ENCODE measurements at places on chromosomes 4 and X. TPM values are rescaled to one million over a fixed set of nuclear protein-coding genes. Genes with fewer than 3 reads are reported as not detected.

GRCh38 chrX:91081873-91082272, 352.8 kb upstream of the PABPC5 start:
- H3K27me3 ChIP-seq = no peaks in the 10 kb centered on the region
- no peak for DNase-seq
- H3K4me3 ChIP-seq = no peak overlapping the region

DNA sequence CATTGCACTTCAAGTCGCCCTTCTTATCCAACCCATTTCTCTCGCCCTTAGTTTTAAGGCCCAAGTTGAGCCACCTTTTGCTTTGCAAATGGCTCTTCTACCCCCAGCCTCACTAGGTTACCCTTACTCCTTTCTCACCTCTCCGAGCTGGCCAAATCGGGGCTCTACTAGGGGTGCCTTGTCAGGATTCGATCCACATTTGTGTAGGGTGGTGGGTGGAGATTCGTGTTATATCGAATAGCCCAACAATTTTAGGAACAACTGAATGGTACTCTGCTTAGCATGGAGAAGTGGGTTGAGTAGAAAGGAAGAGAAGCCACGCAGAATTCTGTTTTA, 3.5 kb downstream of the SLIT2 start:
- H3K4me1 ChIP-seq = peaks cover 33% of the 10 kb centered on the region
- no peaks in the 10 kb centered on the region for H3K36me3 ChIP-seq
- peak overlapping the region; percentile 60 for H3K4me3 ChIP-seq
- no peak overlapping the region for H3K27ac ChIP-seq

DNA sequence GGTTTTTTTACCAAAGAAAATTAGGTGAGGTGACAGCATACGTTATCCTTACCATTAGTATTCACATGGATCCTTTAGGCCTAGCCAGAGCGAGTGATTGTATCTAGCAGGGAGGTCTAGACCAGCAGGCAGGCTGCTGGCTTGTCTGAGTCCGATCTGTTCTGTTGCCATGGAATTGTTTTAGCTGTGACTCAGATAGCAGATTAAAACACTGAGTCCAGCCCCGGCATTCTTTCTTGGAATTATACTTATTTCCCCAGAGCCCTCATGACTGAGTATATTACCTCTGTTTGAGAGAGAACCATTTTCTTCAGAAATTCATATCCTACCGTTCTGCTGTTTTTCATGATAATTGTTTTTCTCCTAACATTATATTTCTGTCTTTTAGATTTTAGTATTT, 37.4 kb downstream of the OCRL start:
- no peaks in the 10 kb centered on the region for H3K36me3 ChIP-seq
- no peak for DNase-seq
- H3K27ac ChIP-seq = no peak overlapping the region
- H3K4me3 ChIP-seq = no peak overlapping the region

DNA sequence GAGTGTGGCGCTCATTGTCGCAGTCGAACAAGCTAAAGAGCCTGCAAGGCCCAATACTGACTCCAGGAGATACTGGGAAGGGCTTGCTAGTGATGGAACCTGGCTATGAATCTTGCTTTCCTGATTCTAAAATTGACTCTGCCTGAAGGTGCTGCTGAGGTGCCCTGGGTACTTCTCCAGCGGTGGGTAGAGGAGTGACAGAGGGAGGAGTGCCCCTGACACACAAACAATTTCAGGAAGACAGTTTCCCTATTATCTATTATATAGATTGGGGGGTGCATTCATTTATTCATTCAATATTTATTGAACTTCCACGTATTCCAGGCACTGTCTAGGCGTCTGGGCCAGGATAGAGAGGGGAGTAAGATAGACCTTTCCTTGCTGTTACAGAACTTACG, 339.2 kb upstream of the GATB start:
- peaks cover 33% of the 10 kb centered on the region for H3K4me1 ChIP-seq
- peak overlapping the region; percentile 28 for H3K27ac ChIP-seq
- no peak for DNase-seq
- no peak overlapping the region for H3K4me3 ChIP-seq

DNA sequence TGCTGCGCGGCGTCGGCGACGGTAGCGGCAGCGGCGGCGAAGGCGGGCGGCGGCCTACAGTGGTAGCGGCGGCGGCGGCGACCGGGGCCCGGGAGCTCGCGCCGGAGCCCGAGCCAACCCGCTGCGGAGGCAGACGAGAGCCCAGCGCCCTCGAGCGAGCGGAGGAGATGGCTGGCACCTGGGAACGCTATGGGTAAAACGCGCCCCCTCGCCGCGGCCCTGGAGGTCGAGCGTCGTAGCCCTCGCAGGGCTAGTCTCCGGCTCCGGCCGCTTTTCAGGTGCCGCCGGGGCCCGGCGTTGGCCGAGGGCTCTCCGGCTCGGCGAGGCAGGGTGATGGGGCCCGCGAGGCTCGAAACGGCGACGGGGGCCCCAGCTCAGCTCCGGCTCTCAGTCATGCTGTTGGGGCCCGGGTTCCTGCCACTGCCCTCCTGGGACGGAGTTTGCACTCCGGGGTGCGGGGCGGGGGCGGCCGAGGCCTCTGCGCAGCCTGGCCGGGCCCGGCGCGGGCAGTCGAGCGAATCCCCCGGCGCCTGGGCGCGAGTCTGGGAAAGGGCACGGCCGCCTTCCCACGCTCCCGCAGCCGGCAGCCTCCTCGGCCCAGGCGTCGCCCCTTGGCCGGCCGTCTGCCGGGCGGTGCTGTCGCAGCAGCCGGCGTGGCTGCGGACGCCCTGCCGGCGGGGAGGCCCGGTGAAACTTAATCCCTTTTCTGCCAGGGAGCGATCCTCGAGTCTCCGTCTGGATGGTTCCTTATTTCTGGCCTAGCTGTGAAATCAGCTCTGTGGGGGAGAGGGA, 768 bp downstream of the MID2 start:
- no peaks in the 10 kb centered on the region for H3K27me3 ChIP-seq
- H3K36me3 ChIP-seq = no peaks in the 10 kb centered on the region
- peak overlapping the region; percentile 32 for H3K4me3 ChIP-seq
- peak overlapping the region; percentile 88 for H3K27ac ChIP-seq
- H3K4me1 ChIP-seq = peaks cover 6% of the 10 kb centered on the region
- peak; percentile 30 for DNase-seq

- no peaks in the 10 kb centered on the region for H3K4me1 ChIP-seq
- no peak overlapping the region for H3K4me3 ChIP-seq
- no peak overlapping the region for H3K27ac ChIP-seq
These were observed 536.8 kb upstream of the FTHL17 start for GRCh38 chrX:31608638-31609037.

The H2BW2 gene
- not detected for total RNA-seq

- H3K27ac ChIP-seq = no peak overlapping the region
- H3K4me3 ChIP-seq = no peak overlapping the region
- no peaks in the 10 kb centered on the region for H3K4me1 ChIP-seq
- no peak for DNase-seq
- H3K27me3 ChIP-seq = no peaks in the 10 kb centered on the region
- H3K36me3 ChIP-seq = no peaks in the 10 kb centered on the region
These were observed 485.5 kb downstream of the TRAM1L1 start for GRCh38 chr4:116599859-116600258.

GRCh38 chr4:34953145-34953799, 1291.0 kb downstream of the ARAP2 start:
- H3K4me3 ChIP-seq = no peak overlapping the region
- H3K36me3 ChIP-seq = no peaks in the 10 kb centered on the region
- no peak overlapping the region for H3K27ac ChIP-seq
- DNase-seq = no peak
- H3K27me3 ChIP-seq = no peaks in the 10 kb centered on the region

DNA sequence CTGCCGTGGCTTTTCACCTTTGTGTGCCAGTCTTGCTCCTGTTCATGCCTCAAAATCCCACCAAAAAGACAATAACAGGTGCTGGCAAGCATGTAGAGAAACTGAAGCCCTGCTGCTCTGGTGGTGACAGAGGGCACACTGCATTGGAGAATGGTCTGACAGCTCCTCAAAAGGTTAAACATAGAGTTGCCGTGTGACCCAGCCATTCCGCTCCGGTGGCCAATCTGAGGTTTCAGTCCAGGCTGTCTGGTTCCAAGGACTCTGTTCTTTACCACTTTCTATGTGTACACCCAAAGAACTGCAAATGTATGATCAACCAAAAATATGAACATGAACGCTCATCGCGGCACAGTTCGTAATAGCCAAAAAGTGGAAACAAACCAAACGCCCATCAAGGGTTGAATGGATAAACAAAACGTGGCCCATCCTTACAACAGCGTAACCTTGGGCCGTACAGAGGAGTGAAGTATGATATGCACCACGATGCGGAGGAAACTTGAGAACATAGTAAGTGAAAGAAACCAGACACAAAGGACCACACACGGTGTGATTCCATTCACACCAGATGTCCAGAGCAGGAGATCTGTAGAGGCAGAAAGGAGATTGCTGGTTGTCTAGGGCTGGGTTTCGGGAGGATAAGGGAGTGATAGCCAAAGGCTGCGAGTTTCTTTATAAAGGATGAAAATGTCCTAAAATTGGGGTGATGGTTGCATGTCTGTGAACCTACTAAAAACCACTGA, 33.6 kb upstream of the WFS1 start:
- DNase-seq = no peak
- H3K27me3 ChIP-seq = no peaks in the 10 kb centered on the region
- H3K4me1 ChIP-seq = no peaks in the 10 kb centered on the region
- no peak overlapping the region for H3K4me3 ChIP-seq
- H3K27ac ChIP-seq = no peak overlapping the region

The KIF4A gene
- 0.73 TPM for total RNA-seq

The NKX6-1 gene
- total RNA-seq = not detected

DNA sequence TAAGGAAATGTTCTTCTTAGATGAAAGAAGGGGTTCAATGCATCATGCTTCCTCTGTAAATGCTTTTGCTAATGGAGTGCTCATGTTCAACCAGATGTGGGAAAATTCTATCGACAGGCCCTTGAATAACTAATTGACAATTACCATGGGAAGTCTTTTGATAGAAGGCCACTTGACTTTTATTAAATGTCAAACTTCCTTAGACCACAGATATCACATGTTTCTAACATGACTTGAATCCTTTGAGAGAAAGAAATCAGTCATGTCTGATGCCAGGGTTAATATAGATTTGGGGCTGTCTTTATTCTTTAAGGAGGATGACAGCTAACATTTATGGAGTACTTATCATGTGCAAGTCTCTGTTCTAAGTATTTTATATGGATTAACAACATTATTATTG, 280.1 kb downstream of the DCHS2 start:
- no peak overlapping the region for H3K4me3 ChIP-seq
- no peak overlapping the region for H3K27ac ChIP-seq
- no peaks in the 10 kb centered on the region for H3K36me3 ChIP-seq
- DNase-seq = no peak
- no peaks in the 10 kb centered on the region for H3K27me3 ChIP-seq

The TLR10 gene
- not detected for total RNA-seq

DNA sequence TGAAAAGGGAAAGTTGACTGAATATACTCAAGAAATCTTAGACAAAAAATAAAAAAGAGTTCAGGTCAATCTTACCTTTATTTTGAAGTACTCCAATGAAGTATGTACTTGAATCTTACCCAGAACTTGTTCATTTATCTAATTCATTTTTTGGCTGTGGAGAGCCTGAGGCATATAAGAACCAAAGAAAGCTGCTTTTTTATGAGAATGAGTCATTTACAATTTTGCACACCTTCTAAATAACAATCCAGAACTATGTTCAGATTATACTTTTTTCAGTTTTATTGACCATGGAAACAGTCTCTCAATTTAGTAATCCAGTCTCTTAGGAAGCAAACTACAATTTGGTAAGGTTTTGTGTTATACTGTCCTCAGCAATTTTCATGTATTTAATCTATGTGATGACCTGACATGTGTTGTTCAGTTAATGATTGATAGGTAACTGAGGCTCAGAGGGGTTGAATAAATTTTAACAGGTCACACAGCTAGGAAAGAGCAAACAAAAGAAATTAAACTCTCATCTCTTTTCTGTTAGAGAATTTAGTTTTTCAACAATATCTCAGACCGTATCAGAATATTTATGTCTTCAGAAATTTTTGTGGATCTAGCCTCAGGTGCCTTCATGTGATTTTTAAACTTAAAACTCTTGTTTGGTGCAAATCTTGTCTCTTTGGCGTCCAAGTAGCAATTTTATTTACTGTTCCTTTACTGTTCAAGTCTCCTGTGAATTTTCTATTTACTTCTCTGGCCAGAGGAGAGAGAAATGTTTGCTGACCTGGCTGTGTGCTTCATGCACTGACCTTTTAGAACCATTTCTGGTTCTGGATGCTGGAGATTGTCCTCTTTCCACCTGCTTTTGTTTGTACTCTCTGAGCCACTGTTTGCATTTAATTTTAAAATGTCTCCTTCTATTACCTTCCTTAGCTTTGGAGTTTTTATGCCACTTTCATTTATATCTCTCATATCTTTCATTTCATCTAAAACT, 1453.4 kb downstream of the STIM2 start:
- DNase-seq = no peak
- no peaks in the 10 kb centered on the region for H3K27me3 ChIP-seq
- H3K36me3 ChIP-seq = no peaks in the 10 kb centered on the region
- H3K4me3 ChIP-seq = no peak overlapping the region
- no peaks in the 10 kb centered on the region for H3K4me1 ChIP-seq
- H3K27ac ChIP-seq = no peak overlapping the region

DNA sequence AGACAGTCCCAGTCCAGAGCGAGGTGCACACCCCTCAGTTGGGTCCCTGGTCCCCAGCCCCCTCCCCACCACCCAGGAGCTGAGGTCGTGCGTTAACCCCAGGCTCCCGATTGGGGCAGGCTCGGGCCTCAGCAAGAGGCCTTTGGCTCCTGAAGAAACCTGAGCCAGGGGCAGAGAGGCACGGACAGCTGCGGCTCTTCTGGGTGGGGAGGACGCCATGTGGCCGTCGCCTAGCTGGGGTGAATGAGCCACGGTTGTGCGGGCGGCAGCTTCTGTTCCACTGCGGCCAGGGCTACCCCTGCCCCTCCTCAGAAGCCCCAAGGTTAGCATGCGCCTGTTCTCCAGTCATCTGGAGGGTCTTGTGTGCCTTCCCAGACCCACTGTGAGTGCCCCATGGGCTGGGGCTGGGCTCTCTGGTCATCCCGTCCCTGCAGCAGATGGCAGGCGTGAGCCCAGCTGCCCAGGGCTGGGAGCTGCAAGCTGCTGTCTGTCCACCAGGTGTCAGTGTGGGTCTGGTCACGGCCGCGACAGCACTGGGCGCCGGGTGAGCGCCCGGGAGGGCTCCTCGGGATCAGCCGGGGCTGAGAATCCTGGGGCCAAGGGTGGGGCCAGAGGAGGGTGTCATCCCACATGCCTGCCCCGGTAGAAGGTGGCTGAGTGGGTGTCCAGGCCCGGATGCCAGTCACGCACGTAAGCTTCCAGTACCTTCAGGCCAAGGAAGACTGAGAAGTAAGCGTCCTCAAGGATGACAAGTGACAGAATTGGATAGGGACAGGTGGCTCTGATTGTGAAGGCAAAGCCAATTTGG, 21.9 kb downstream of the ATP2B3 start:
- H3K4me1 ChIP-seq = no peaks in the 10 kb centered on the region
- peak; percentile 66 for DNase-seq
- H3K36me3 ChIP-seq = no peaks in the 10 kb centered on the region
- H3K27ac ChIP-seq = no peak overlapping the region
- H3K27me3 ChIP-seq = no peaks in the 10 kb centered on the region

The PABPC4L gene
- total RNA-seq = 0.40 TPM

DNA sequence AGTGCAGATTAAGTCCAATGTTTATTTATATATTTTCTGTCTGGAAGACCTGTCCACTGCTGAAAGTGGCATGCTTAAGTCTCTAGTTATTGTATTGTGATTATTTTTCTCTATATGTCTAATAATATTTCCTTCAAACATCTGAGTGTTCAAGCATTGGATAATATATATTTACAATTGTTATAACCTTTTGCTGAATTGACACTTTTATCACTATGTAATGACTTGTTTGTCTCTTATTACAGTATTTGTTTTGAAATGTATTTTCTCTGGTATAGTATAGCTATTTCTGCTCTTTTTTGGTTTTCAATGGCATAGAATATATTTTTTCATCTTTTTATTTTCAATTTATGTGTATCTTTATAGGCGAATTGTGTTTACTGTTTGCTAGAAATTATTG, 59.7 kb downstream of the EDA2R start:
- H3K36me3 ChIP-seq = no peaks in the 10 kb centered on the region
- DNase-seq = no peak
- H3K27me3 ChIP-seq = no peaks in the 10 kb centered on the region
- no peak overlapping the region for H3K4me3 ChIP-seq
- no peak overlapping the region for H3K27ac ChIP-seq

Data from heart right ventricle (tissue), 16 donors.